ENCODE measurements at places on chromosomes 7 and 10. TPM values are rescaled to one million over a fixed set of nuclear protein-coding genes. Genes with fewer than 3 reads are reported as not detected.

The OR2A42 gene
- 0.65 TPM for polyA plus RNA-seq

The CYP3A4 gene
- polyA plus RNA-seq = 0.45 TPM

The MSS51 gene
- 47.1 TPM for polyA plus RNA-seq

GRCh38 chr7:124124201-124124600 is 91.3 kb upstream of the TMEM229A start:
- no peak for DNase-seq

DNA sequence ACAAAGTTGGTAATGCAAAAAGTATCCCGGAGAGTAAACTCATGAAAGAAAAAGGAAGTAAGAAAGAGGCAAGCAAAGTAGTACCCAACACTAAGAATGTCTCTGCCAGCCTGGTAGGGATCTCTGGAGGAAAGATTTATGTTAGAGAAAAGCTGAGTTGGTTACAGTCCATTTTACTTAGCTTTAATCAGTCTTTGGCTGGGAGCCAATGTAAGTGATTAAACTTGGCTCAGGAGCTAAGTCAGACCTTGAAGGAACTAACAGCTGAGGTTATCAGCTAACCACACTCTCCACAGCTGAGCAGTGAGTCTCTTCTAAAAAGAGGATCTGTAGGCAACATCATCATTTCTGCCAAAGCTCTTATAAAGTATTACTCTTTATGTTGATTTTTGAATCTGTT is 148.0 kb downstream of the ANKRD7 start:
- peak; percentile 6 for DNase-seq

GRCh38 chr10:28777911-28778310 is 100.6 kb downstream of the BAMBI start:
- DNase-seq = no peak

DNA sequence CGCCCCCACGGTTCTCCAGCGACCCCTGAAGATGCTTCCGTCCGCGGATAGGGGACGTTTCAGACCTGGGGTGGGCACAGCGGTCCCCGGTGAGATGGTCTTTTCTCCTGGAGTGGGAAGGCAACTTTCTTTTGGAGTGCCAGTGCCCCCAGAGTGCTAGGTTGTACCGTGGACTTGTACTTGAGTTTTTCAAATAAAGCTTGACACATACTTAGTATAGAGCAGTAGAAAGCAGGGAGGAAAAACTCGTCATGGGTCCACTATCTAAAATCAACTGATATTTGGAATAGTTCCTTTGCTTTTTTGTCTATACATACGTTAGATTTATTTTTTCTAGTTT is 28.4 kb downstream of the RBM20 start:
- DNase-seq = no peak

DNA sequence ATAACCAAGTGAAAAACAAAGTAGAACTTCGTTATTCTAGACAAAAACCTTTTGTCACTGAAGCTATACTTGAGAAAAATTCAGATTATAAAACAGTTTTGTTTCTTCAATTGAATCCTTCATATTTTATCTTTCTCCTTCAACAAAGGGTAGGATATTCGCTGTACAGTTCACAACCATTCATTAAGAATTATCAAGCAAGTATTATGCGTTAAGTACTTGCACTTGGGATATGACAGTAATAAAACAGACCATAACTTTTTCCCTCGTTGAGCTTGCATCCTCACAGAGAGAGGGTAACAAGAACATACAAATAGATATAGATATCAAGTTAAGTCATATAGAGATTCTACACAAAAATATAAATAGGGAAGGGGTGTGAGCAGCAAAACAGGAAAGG is 61.2 kb upstream of the MEOX2 start:
- no peak for DNase-seq

DNA sequence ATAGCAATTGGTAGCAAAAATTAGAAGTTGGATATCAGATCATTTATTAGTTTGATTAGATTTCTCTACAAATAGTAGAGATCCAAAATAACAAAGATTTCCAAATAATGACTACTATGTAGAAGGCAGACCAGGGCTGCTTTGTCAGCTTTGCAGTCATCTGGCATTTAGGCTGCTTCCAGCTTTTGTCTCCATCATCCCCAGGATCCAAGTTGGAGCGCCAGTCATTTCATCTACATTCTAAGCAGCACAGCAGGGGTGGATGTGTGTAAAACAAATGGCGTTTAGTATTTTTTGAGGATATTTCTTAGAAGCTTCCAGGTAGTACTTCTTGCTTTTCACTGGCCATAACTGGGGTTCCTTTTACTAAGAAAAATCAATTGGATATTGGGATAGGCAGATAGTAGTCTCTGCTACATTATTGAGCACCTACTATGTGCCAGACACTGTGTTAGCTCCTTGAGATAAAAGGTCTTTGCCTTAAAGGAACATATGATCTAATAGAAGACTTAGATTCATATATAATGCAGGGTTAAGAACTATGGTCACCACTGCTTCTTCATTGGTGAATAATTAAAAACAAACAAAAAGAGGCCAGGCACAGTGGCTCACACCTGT is 41.5 kb downstream of the TPST1 start:
- no peak for DNase-seq

DNA sequence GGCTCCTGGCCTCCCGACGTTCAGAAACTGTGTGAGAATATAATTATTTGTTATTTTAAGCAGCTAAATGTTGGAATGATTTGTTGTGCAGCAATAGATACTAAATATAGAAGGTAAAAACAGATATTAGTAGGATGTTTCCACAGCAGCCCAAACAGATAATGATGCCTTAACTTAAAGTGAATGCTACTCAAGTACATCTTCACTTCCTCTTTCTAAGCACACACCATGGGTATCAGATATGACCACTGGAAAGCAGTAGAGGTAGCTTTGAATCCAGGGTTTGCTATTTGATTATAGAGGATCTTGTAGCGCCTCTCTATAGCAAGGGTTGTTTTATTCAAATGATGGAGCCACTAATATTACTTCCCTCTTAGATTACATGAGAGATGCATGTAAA is 38.2 kb upstream of the BET1 start:
- DNase-seq = no peak

- DNase-seq = no peak
Measured at GRCh38 chr10:34520510-34520909, 294.6 kb downstream of the PARD3 start.

DNA sequence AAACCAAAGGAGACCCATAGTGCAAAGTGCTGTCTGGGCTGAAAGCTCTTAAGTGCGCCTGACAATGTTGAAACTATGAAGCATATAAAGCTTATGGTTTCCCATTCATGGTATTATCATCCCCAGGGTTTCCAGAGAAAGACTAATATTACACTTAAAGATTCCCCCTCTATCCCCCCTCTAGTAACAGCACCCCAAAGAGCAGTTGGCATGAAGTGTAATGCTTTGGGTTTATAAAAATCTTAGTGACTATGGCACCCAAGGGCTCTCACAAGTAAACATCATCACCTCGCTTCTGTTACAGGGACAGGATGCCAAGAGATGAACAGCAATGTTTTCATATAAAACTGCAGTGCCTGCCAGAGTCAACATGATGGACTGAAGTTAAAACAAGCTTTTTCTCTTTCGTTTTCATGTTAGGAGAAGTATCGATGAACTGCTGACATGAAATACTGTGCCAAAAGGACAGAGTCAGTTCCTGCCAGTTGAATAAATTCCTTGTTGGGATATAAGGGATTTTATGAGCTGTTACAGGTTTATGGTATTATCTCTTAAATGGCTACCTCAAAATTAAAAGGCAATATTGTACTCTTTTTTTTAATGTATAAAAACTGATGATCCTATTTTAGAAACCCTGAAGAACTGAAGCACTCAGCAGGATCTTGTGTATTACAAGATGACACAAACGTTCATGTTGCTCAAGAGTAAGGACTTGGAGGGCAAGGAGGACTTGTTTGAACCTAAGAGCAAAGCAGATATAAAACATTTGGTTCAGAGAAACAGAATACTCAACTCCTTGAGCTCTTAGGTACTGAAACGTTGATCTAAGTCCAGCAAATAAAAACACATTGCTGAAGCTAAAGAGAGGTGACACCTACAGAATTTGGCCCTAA is 203.7 kb upstream of the IMMP2L start:
- DNase-seq = no peak

GRCh38 chr10:22683140-22683389 is 31.3 kb downstream of the PIP4K2A start:
- no peak for DNase-seq

DNA sequence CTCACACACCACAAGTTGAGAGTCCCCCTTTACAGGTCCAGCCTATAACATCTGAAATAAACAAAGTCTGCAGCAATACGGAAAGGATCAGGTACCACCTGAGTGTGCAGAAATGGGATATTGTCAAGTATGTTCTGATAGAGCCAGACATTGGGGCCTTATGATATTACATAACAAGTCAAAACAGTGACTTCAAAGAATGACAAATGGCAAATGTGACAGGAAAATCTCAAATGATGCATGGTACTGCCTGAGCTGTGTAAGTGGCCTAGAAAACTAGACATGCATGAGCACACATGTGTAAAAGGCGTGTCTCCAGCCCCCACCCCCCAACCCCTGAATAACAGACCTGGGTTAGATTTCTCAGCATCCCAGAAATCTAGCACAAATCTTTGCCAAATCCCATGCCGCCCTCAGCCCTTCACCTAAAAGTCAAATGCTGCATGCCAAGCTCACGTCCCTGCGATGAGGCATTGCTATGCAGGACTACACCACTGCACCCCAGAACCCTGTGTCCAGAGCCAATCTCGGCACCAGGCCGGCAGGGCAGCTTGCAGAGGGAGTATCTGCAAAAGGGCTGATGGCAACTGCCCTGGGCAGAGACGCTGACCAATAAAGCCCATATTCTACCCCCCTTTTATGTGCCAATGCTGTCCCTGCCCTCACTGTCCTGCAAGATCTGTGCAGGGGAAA is 58.8 kb downstream of the PRKAG2 start:
- no peak for DNase-seq

Data from muscle of back (tissue), 13 donors.